ENCODE measurements at places on chromosomes 12 and 14.
A peak's percentile ranks its signal among the peaks of the same experiment; 100 is the strongest.

- DNase-seq, result peak; percentile 28
Measured at GRCh38 chr14:20934148-20934762, 21.0 kb upstream of the RNASE2 start.

GRCh38 chr12:130933269-130933995 lies 20.3 kb upstream of the ADGRD1 start:
- no peak for DNase-seq

DNA sequence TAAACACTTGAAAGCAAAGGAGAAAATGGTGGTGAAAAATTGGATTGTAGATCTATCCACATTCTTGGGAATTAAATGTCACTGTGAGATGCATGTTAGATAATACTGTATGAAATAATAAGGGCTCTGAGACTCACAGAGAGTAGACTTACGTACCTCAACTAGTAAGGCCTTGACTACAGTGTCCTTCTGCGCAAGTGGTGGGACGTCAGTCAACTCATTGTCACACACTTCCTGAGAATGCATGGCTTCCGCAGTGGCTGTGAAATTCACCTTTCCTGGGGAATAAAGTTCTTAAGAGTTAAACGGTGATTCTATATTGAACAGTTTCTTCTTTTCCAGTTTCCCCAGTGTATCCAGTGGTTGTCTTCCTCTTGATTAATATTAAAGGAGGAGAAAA lies 32.6 kb upstream of the PZP start:
- no peak for DNase-seq

DNA sequence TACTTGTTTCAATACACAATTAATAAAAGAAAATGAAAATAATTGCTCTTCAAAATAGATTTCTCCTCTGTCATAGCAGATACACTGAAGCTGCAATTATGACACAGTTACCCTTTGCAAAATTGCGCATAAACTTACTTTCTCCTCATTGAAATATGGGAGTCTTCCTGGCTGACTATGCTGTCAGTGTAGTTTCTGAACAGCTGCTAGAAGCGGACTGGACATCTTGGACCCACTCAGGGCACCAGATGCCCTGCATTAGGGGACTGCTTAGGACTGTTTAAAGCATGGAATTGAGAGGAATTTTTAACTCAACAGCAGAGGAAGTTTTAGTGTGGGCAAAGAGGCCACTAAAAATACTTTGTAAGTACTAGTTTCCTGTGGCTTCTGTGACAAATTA lies 454.9 kb downstream of the ATP23 start:
- no peak for DNase-seq

DNA sequence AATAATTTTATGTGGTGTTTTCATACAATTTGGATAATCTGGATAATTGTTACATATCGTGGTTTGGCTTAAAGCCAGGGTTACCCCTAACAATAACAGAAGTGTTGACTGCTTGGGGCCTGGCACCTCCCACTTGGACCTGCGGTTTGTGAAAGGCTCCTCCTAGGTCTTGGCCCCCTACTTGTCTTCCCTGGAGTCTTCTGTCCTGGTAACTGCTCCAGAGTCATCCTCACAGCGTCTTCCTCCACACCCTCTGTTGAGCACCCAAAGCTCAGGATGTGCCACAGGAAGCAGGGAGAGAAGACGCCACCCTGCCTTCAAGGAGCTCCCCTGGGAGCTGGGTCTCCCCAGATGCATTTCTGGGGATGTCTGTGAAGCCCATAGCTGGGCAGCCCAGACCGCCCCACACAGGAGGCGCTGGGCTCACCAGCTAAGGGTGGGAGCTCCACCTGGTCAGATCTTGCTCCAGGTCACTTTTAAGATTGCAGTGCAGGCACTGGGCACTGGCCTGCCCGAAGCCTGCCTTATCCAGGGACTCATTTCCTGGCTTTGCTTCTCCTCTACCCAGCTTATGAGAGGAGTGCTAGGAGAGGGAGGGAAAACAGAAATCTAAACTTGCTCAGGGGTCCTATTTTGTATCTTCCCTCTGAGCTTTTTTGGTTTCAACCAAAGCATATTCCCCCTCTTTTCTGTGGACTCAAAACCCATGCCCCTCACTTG lies 98.2 kb downstream of the ZFP36L1 start:
- DNase-seq, result no peak

DNA sequence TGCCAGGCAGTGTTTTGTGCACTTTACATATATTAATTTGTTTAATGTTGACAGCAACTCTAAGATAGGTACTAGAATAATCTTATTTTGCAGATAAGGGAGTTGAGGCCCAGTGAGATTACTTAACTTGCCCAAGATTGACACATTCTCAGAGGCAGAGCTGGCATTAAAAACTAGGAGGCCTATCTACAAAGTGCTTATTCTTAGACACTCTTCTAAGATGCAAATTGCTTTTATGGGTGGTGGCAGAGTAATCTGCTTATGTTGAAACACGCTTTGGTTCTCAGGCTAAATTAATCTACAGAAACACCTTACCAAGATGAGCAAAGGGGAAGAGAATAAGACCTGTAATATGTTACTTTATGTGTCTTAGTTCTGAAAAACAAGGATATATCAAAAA lies 7.2 kb downstream of the MGP start:
- no peak for DNase-seq

GRCh38 chr12:89834676-89835075 lies 126.0 kb upstream of the ATP2B1 start:
- DNase-seq, result no peak

- no peak for DNase-seq
Measured at GRCh38 chr12:33248364-33248763, 191.3 kb downstream of the SYT10 start.

DNA sequence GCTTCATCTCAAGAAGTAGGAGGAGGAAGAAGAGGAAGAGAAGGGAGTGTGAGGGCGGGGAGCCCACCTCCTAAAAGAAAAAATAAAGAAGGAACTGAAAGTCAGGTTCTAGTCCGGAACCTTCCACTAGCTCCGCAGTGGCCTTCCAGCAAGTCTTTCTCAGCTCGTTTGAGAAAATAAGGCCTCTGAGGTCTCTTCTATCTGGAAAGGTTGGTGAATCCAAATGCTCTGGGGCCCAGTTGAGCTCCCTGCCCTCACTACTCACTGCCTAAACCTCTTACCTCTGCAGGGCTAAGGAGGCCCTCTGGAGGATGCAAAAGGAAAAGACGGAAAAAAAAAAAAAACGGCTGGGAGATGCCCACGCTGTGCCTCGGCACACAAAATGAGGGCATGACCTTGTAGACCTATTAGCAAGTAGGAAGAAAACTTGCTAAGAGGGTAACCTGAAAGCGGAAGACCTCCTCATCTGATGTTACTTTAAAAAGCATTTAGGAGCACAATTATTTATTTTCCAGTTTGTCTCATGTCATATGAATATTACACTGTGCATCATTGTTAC lies 35.9 kb downstream of the FBLN5 start:
- DNase-seq, result peak; percentile 48

All from OCI-M1 (cell line).